SJSA1 (cell line): ENCODE measurements at places on chromosomes 13 and 19. TPM values are rescaled to one million over a fixed set of nuclear protein-coding genes. Genes with fewer than 3 reads are reported as not detected.

GRCh38 chr19:45413497-45413896 is 7.1 kb downstream of the POLR1G start:
- no peaks in the 10 kb centered on the region for H3K27me3 ChIP-seq
- peaks cover 82% of the 10 kb centered on the region for H3K36me3 ChIP-seq
- no peak overlapping the region for H3K27ac ChIP-seq

DNA sequence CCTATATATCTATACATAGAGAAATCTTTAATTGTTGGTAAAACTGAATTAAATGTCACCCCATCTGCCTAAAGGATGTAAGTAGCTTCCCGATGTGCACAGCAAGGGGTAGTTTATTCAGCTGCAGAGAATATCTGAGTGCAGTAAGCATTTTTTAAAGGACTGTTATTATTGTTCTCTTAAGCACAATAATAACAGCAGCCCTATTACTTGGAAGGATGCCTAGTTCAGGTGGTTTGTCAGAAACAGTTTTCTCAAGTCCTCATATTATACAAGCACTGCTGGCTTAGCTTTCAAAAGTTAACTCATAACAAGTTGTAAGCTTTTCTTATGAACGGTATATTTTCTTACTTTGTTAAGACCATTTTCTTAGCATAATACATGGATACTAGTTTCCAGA is 142.6 kb downstream of the CRYL1 start:
- no peak for DNase-seq
- H3K4me1 ChIP-seq: no peaks in the 10 kb centered on the region
- no peaks in the 10 kb centered on the region for H3K36me3 ChIP-seq
- H3K4me3 ChIP-seq: no peak overlapping the region

GRCh38 chr13:48653472-48653939 is at the start of gene CYSLTR2:
Gene CYSLTR2, plus strand, starts transcription at chr13:48653929. Its CDS starts 52,889 bp downstream, at chr13:48706818.
- H3K27ac ChIP-seq: no peak within 1 kb of the TSS
- H3K27me3 ChIP-seq: no peaks in the 10 kb centered on the region
- DNase-seq: no peak
- no peak within 1 kb of the TSS for H3K4me3 ChIP-seq
- H3K36me3 ChIP-seq: no peaks in the 10 kb centered on the region
- H3K4me1 ChIP-seq: no peaks in the 10 kb centered on the region

GRCh38 chr13:43061496-43062280 is 38.3 kb downstream of the DNAJC15 start:
- no peak for DNase-seq
- H3K4me1 ChIP-seq: peaks cover 29% of the 10 kb centered on the region
- peaks cover 11% of the 10 kb centered on the region; the same call in 1 of the 2 replicates for H3K36me3 ChIP-seq
- no peak overlapping the region for H3K27ac ChIP-seq
- H3K27me3 ChIP-seq: no peaks in the 10 kb centered on the region
- H3K4me3 ChIP-seq: no peak overlapping the region

The F2RL3 gene
- 0.37 and 0.50 TPM in 2 replicates for total RNA-seq
